Left ventricle myocardium inferior (tissue), 1 donor: ENCODE measurements at places on chromosomes 7 and 10.

DNA sequence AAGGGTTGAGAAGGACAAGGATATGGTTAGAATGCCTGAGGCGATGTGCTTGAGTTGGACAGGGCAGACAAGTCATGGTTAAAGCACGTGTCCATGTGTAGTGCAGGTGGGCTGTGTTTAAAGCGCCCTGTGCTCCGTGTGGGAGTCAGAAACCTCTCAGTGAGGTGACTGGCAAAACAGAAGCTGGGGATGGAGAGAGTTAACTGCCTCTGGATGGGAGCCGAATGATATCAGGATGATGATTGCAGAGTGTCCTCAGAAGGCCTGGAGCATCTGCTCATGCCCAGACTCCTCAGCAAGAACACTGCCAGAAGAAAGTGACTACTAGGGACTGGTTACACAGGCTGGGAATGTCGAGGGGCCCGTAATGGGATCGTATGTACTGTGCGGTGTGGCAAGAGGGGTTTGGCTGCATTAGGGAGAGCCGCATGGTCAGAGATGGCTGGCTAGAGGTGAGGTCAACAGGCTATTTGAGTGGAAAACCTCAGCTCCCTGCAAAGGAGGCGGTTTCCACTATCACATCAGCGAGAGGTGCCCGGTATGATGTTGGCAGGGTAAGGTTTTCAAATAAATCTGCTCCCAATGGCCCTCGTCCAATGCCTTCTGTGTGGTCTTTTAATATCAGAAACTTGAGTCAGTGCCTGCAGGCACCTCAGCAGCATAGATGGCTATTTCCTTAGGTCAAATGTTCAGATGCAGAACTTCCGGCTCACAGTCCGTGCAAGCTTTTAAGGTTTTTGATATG is 26.1 kb upstream of the MRC1 start:
- DNase-seq = no peak

- no peak for DNase-seq
Measured at GRCh38 chr10:3532644-3533043, 252.4 kb downstream of the KLF6 start.

GRCh38 chr10:117363028-117363427 is 12.2 kb downstream of the PDZD8 start:
- no peak for DNase-seq

- DNase-seq = no peak
Measured at GRCh38 chr7:84800846-84801245, 386.0 kb downstream of the SEMA3D start.

DNA sequence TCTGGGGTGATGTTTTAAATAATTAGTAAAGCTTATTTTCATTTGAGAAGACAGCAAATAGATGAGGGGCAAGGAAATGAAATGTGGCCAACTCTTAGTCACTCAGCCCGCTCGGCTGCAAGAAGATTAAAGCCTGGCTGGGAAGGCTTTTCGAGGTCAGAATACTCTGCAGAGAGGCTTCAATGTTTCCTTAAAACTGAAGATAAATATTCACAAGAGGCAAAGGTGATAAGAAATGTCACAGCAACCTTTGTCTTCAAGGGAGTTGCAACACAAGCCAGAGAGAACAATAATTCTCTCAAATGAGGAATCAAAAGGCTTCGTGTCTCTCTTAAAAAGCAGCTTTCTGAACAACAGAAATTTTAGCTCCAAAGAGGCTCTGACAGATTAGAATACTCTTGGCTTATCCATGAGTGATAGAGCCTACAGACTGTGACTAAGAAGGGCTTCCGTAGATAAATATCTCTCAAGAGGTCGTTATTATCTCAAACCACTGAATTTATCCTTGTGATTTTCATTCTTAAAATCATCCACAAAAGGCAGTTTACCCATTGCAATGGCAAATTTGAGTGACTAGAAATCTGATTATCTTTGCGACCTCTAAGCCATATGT is 92.5 kb downstream of the KLF6 start:
- no peak for DNase-seq

- DNase-seq = no peak
Measured at GRCh38 chr10:97647556-97647955, 7.1 kb downstream of the PI4K2A start.

DNA sequence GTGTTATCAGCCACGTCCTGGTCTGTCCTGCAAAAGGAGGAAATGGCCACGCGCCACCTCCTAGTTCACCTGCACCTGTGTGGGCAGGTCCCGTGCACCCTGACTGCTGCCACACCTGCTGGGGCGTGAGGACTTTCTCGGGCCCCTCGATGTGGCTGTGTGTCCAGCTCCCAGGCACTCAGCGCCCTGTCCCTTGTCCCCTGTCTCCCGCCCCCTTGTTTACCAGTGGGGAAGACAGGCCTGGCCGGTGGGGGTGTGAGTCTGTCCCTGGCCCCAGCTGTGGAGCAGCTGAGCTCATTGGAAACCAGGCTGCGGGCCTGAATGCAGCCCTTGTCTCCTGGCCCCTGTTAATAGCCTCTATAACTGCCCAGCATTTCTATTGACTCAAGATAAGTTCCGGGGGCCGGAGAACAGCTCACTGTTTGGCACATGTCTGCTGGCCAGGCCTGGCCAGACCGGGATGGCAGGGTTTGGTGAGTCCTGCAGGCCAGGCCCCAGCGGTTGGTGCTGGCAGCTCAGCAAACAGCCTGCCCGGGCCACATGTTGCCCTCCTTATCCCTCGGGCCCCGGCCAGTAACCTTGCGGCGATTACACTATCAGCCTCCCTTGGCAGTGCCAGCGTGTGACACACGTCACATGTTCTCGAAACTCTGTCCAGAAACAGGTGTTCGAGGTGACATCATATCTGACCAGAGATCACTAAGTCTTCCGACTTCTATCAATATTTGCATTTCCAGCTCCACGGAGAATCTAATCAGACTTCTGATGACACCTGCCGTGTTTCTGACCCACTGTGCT is 52.1 kb downstream of the FOXL3 start:
- peak; percentile 54 for DNase-seq
